Non-pigmented ciliary epithelial cell (primary cell): ENCODE measurements at places on chromosomes 3 and 15.

DNA sequence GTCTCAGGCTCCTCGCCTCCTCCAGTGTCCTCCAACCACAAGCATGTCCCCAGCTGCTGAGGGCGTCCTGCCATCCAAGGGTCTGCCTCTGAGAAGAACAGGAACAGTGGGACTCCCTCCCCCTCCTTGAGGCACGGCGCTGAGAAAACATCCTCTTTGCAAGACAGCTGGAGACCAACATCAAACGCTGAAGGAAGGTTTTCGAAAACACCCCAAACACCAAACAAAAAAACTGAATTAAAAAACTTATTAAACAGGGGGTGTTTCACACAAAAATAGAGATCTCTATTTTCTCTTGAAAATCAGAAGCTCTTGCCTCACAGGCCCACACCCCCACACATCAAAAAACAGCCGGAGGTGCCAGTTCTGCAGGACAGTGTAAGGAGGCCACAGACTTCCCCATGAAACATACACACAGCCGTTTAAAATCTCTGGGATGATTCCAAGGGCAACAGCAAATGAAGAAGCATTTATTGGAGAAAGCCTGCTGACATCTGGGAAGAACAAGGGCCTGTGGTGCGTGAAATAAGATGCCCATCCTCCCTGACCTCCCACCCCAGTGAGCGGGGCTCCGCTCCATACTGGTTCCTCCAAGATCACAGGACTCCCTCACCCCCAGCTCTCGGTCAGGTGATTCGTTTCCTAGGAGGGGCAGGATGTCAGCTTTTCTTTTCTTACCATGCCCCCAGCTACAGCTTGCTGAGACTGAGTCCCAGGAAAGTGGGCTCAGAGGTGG lies 71.3 kb downstream of the NUP210 start:
- no peak for DNase-seq

- DNase-seq, result no peak
Measured at GRCh38 chr3:27342267-27342666, 26.9 kb downstream of the NEK10 start.

- DNase-seq, result no peak
Measured at GRCh38 chr3:127914584-127914983, 448 bp upstream of the KBTBD12 start.

DNA sequence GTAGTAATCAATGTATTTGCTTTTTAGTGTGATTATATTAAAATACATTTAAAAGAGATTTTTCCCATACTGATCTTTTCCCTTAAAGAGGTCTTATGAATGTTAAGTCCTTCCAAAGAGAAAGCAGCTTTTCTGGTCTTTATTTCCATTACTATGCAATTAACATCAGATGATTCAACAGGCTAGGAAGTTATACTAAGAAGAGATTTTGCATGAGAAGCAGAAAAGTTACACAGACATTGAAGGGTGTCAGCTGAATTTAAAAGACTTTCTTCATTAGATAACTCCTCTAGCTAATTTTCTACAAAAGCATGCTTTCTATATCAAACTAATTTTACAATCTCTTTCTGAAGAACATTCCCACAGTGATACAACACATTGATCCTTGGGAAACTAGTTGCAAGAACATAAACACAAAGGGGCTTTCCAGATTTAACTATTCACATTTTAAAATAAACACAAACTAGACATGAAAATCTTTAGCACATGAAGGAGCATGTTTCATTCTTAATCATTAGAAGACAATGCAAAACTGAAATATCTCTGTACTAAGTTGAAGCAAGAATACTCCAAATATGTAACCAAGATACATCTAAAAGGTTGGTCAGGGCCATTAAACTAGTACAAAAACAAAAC lies 965.8 kb downstream of the ROBO1 start:
- DNase-seq, result no peak

GRCh38 chr15:26889298-26889898 lies 22.5 kb downstream of the GABRA5 start:
- DNase-seq, result peak; percentile 43

DNA sequence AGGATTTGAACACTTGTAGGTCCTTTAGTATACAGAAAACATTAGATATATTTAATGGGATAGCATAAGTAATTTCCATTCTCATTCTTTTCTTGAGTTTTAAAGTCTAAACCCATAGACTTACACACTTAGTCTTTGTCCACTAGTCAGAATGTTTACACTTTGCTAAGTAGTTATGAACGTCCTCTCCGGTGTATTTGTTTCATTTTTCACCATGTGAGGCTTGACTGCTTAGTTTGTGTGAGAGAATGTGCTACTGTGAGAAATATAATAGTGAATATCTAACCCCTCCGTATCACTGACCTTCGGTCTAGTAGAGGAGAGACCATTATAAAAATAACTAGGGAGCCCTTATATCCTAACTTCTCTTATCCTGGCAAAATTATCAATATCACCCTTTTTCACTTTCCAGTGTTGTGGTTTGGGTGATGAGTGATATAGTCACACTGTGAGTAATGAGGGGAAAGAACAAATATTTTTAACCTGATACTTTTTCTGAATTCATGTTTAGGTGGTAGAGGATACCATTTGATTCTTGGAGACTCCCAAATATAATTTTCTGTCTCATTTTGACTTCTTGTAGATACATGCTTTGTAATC lies 122.4 kb downstream of the UBE2E2 start:
- no peak for DNase-seq

- no peak for DNase-seq
Measured at GRCh38 chr3:21673393-21673792, 77.6 kb downstream of the ZNF385D start.

DNA sequence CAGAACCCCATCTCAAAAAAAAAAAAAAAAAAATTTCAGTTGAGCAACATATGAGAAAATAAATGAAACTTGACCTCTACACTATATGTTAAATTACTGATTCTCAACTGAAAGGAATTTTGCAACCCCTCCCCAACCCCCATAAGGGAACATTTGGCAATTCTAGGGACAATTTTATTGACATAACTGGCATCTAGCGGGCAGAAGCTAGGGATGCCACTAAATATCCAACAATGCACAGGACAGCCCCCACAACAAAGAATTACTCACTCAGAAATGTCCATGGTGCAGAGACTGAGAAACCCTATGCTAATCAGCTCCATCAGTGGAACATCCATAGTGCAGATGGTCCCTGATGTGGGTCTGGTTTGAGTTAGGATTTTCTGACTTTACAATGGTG lies 58.2 kb upstream of the OXTR start:
- DNase-seq, result no peak

DNA sequence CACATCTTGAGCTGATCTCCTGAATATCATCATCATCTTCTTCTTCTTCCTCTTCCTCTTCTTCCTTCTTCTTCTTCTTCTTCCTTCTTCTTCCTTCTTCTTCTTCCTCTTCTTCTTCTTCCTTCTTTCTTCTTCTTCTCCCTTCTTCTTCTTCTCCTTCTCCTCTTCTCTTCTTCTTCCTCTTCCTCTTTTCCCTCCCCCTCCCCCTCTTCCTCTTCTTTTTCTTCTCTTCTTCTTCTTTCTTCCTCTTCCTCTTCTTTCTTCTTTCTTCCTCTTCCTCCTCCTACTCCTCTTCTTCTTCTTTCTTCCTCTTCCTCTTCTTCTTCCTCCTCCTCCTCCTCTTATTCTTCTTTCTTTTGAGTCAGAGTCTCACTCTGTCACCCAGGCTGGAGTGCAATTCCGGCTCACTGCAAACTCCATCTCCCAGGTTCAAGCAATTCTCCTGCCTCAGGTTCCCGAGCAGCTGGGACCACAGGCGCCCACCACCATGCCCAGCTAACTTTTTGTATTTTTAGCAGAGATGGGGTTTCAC lies 197.9 kb upstream of the NANOGP8 start:
- no peak for DNase-seq

DNA sequence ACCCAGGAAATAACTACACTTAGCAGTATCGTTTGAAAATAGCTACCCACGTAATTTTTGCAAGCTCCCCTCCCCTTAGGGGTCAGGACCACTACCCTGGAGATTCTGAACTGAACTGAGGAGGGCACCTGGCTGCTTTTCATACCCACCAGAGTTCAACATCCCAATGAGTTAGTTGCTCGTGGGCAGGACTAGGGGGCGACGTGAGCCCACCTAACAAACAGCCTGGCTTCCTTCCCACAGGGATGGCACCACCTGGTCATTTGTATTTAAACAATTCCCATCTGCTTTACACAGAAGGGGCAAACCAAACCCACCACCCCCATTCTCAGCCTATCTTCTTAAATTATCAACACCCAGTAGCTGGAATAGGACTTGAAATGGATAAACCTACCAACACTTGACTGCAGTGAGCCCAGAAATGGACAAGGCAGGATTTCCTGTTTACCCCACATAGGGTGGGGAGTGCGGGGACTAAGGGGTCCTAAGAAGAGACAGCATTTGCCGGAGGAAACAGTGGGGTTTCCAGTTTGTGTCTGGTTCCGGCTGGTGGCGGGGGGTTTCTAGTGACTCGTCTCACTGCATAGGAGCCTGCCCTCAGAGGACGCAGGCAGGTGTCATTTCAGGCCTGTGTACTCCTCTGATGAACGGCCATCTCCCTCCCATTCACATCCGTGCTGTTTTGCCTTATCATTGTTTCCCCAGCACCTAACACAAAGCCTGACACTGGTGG lies 11.6 kb upstream of the VGLL4 start:
- DNase-seq, result no peak

DNA sequence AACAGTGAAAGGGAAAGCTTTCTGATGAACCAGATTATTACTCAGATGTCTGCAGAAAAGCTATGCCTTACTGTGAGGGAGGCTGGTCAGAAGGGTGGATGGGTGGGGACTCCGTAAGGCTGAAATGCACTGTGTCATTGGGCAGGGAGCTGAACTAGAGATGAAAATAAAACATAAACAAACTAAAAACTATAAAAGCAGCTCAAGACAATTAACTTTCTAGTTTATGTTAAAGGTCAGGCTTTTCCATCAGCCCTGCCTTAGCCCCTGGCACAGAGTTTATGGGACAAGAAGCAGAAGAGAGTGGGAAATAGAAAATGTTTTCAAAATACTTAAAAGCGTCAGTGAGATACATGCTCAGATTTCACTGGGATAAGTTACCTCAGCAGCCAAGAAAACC lies 310.0 kb upstream of the UBE2E2 start:
- DNase-seq, result no peak

- no peak for DNase-seq
Measured at GRCh38 chr3:174863488-174863887, 4.4 kb downstream of the NAALADL2 start.

GRCh38 chr3:105915524-105915923 lies 46.7 kb upstream of the CBLB start:
- no peak for DNase-seq

- no peak for DNase-seq
Measured at GRCh38 chr3:49841806-49842205, 14.6 kb downstream of the TRAIP start.
